ENCODE measurements at places on chromosomes 12 and 14.

- peak; percentile 64 for DNase-seq
Observed at GRCh38 chr14:77094672-77095284, 3.3 kb upstream of the CIPC start.

GRCh38 chr12:40226705-40227104 lies 1.9 kb downstream of the LRRK2 start:
- no peak for DNase-seq

GRCh38 chr12:97503073-97503855 lies 40.7 kb downstream of the RMST start:
- DNase-seq, result no peak

DNA sequence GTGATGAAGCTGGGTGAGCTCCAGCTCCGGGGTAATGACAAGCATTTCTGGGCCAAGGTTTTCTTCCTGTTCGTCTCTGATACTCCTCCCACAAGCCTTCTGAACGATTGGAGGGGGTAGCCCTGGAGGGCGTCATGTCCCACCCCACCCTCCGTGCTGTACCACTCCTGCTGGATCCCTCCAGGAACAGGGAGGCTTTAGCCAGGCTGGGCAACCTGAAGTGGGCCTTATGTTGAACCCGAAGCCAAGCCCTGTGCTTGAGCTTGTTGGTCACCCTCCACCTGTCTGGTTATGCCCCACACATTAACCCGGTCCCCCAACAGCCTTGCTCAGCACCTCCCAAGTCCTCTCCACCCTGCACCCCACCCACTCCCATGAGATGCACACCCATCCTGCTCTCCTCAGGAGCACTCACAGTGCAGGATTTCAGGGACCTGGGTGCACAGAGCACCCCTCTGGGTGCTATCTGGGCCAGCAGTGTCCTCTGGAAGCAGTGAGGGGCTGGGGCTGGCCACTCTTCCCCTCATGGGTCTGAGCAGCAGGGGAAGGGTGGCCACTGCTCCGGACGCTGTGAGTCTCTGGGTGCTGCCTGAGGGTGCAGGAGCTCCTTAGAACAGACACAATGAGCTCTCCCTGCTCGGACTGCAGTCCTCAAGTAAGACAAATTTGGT lies 6.8 kb upstream of the KRT83 start:
- DNase-seq, result no peak

DNA sequence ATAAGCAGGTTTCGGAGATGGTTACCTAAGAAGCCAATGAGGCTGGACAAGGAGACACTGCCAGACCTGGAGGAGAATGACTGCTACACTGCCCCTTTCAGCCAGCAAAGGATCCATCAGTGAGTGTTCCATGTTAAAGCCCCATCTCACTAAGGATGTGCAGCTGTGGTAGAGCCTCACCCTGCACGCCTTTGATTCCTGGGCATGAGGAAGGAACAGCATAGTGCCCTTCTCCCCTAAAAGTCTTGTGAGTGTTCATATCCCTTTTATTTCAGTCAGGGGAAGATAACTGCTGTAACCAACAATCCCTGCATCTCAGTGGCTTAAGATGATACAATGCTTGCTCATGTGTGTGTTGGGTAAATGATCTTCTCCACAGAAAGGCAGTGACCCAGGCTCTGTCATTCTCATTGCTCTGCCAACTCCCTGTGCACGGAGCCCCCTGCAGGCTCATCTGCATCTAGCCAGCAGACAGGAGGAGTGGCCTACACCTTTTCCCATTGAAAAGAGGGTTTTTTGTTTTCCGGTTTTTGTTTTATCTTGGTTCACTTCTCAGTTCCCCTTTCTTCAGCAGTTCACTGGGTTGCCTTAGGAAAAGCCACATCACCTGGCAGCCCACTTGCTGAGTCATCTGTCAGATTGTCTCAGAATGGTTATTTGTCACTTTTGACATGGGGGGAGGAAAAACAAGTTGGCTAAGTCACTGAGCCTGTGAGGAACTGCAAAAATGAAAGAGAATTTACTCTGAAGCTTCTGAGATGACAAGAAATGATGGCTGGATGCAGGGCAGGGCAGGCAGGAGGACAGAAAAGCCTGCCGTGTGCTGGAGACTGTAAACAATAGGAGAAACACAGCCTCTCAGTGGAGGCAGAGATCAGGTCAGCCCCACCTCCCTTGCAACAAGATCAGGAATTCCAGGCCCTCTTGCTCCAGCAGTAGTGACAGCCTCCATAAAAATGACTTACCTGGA lies 193.3 kb downstream of the ANO4 start:
- DNase-seq, result peak; percentile 23

DNA sequence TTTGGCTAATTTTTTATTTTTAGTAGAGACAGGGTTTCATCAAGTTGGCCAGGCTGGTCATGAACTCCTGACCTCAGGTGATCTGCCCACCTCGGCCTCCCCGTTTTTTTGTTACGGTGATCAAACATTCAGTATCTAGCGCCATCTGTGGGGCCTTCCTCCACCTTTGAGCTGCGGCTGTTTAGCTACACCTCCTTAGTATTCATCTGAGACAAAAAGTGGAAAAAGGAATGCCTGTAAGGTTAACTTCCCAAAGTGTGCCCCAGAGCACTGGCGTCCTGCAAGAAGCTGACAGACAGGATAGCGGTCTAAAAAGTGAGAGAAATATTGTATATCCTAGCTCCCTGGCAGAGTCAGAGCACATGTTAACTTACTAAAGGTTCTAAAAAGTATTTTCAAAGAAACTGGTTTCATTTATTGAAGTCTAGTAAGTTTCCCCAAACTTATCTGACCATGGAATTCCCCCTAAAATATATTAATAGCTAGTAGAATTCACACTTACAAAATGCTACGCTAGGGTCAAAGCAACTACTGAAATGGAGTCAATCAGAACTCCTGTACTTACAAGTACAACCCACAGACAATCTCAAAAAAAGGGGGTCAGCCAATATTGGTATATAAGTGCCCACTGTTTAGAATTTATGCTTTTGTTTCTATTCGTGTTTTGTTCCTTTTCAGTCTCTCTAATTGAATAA lies 59.1 kb downstream of the DUSP16 start:
- no peak for DNase-seq

DNA sequence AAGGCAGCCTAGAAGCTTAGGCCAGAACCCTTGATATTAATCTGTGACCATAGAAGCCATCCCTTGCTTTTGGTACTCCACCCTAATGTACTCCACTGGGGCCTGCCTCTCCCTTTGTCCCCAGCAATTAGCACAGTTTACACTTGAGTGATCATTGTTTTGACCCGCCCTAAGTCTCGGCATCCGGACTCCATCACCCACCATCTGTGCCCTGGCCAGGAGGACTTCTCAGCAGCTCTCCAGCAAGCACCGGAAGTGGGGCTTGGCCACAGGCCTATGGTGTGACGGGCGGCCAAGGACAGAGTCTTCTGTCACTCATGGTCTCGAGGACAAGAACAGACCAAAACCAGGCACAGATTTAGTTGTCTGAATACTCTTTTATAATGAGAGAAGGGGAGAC lies 126.5 kb upstream of the NTF3 start:
- no peak for DNase-seq

DNA sequence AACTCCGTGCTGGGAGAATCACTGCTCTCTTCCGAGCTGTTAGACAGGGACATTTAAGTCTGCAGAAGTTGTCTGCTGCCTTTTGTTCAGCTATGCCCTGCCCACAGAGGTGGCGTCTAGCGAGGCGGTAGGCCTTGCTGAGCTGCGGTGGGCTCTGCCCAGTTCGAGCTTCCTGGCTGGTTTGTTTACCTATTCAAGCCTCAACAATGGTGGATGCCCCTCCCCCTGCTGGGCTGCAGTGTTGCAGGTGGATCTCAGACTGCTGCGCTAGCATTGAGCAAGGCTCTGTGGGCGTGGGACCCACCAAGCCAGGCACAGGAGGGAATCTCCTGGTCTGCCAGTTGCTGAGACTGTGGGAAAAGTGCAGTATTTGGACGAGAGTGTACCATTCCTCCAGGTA lies 43.7 kb downstream of the GPR137C start:
- no peak for DNase-seq

GRCh38 chr12:39036105-39036504 lies 130.7 kb upstream of the CPNE8 start:
- no peak for DNase-seq

DNA sequence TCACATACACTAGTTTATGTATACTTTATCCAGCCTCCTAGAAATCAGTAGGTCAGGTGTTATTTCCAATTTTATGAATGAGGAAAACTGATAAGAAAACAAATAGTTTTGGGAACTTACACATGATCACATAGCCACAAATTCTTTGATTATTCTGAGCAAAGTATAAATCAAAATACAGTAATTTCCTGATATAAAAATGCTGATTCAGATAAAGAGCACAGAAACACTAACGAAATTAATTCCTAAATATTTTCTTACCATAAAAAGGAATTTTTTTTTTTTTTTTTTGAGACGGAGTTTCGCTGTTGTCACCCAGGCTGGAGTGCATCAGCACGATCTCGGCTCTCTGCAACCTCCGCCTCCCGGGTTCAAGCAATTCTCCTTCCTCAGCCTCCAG lies 275.4 kb downstream of the SOX5 start:
- DNase-seq, result no peak

DNA sequence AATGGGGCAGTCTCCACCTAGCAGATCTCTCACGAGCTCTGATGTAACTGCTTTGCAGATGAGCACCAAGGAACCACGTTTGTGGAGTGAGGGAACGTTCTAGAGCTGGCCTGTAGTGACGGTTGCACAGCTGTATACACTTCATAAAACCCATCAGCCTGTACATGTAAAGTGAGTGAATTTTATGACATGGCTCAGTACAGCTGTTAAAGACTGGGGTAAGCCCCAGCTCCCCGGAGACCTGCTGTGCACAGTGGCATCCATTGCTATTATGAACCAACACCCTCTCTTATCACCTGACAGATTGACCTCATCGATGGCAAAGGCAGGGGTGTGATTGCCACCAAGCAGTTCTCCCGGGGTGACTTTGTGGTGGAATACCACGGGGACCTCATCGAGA lies 20.6 kb downstream of the KMT5A start:
- no peak for DNase-seq

- peak; percentile 54 for DNase-seq
Observed at GRCh38 chr14:20412411-20412810, 890 bp downstream of the TEP1 start.

DNA sequence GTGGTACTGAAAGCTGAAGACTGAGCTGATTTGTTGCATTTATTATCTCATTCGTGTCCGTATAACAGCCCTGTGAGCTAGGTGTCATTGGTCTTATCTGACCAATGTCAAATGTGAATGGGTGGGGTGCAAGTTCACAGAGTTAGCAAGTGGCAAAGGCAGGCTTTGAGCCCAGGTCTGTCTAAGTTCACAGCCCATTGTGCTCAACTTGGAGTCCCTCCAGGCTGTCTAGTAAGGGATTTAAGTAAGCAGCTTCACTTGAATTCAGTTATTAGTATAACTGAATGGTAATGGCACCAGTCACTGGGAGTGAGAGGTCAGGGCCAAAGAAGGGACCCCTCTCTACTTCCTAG lies 8.5 kb downstream of the C1S start:
- no peak for DNase-seq

DNA sequence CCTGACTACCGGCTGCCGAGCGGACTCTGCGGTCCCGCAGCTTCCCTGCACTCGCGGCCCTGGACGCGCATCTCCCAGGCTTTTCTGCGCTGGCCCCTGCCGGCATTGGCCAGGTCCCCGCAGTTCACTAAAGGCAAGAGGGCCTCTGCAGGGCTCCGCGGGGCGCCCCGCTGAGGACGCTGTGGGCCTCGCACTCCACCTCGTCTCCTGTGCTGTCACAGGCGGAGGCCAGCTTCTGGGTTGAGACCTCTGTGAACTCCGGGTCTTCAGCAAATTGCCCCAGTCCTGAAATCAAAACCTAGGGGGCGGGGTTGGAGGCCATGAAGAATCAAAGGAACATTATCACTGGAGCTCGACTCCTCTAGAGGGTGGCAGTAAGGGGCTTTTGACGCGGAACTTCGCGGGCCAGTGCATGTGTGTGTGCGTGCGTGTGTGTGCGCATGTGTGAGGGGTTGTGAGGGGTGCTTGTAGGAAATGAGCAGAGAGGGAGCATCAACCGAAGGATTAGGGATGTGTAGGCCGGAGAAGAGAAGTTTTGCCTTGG lies 68.5 kb upstream of the CAPRIN2 start:
- DNase-seq, result peak; percentile 19

DNA sequence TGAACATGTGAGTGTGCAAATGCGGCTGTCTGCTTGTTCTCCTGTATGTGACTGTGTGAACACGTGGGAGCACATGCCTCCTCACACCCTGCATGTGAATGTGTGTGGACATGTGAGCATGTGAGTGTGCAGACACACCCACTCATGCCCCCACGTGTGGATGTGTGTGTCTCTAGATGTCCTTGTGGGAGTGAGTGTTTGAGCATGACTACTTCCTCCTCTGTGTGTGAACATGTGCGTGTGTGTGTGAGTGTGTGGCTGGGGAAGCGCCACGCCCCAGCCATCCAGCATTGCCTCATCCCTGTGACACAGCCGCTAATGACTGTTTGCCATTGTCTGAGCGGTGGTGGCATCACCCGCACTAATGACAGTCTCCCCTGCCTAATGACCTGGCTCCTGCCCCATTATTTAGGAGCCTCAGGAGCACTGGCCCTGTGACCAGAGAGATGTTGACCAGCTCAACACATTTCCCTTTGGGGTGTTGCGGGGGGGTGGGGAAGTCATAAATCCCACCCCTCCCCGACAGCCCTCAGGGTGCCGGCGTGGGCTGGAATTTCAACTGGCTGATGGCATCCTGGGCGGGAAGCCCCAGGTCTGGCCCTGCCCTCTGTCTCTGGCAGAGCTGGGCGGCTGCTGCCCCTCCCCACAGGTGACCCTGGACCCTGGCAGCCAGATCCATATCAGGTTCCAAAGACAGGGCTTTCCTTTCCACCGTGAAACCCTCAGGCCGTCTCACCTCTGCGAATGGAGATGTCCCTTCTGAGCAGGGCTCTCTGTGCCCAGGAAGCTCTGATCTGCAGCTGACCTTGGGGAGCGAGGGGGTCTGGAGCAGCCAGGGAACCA lies 11.5 kb upstream of the KRT80 start:
- DNase-seq, result no peak

GRCh38 chr12:69474456-69474855 lies 4.3 kb downstream of the FRS2 start:
- no peak for DNase-seq

DNA sequence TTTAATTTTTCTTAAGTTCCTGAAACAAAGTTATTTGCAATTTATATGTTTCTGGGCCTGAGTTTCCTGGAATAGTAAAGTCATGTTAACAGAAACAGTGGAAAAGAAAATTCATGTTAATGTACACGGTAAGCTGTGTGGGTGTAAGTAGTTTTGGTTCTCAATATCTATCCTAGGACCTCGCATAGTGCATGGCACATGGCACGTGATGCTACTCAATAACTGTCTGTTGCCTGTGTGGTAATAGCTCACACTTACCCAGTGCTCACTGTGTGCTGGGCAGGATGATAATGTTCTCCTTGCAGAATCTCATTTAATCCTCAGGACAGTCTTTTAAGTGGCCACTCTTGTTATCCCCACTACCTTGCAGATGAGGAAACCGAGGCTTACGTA lies 100.7 kb downstream of the DUSP16 start:
- DNase-seq, result no peak

DNA sequence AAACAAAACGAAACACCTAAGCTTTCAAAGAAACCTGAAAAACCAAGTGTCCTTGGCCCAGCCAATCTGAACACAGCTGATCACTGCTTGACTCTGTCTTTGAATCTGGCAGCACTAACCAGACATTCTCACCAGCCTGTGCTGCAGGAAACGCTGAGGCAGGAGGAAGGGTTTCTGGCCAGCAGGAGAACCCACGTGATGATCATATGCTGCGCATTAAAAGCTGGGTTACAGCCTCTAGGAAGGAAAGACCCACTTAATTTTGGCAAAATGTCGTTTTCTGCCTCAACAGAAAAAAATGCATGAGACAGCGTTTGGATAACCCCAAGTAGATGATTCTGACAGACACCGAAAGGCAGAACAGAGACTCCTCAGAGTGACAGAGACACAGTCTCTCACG lies 9.8 kb downstream of the APPL2 start:
- DNase-seq, result no peak

All from germinal center (tissue), 1 donor.